ENCODE measurements at places on chromosomes 2 and 18.
A peak's percentile ranks its signal among the peaks of the same experiment; 100 is the strongest.

- DNase-seq: no peak
Observed at GRCh38 chr2:104406261-104406726, 447.6 kb upstream of the POU3F3 start.

DNA sequence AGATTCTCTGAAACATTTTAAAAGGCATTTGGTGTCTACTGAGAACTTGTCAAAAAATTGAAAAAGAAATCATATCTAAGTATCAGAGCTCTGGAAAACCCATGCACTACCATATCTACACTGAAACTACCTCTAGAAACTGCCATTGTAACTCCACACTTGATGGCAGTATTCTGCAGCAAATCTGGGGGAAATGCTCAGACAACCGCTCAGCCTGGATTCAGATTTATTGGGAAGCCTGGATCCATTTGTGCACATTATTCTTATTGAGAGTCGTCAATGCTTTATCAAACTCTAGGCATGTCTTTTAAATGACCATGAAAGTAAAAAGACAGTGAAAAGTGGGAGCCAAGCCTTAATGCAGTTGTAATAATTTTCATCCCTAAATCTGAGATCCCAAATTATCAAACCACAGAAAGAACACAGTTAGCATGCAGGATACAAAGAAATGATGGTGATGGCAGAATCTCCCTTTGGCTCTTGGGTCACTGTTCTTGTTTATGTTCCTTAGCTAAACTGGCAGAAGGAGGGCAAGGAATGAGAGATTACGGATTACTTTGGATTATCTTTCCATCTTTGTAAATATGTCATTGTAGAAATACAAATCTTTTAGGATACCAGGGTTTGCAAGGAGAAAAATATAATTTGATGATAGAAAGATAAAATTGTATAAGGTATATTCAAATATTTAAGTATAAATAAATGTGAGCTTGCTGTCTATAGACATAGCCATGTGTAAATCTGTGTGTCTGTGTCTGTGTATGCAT lies 512.1 kb upstream of the SYT4 start:
- peak; percentile 21 for DNase-seq

GRCh38 chr2:26974352-26974751 lies 3.9 kb downstream of the MAPRE3 start:
- no peak for DNase-seq

DNA sequence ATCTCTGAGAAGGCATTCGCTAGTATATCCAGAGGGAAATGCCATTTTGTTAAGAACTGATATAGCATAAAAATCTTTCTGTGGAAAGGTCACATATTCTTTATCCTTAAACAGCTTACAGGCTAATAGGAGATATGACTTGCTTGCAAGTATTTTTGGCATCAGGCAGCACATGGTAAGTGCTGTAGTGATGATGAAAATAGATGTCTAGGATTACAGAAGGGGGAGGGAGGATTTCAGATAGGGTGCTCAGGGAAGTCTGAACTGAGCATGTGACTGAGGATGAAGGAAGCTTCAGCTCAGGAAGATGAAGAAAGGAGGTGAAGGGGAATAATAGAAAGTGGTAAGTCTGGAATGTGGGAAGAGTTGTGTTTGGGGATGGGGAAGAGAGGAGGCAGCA lies 158.5 kb upstream of the NOSTRIN start:
- DNase-seq: peak; percentile 84

DNA sequence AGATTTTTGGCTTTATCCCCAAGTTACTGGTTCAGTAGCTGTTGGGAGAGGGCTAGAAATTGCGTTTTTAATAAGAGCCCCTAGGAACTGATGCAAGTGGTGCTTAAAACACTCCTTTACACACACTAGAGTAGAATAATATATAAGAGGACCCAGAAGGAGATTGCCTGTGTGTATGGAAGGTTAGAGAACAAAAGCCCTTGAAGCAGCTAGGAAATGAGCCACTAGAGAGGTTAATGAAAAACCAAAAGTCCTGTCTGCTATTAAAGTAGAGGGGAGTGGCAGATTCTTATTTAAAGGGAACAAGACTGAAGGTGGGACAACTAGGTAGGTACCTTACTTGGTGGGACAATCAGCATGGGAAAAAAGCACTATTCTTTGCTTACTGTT lies 14.4 kb upstream of the SLC39A10 start:
- DNase-seq: no peak

- peak; percentile 15 for DNase-seq
Observed at GRCh38 chr2:56483081-56483480, 299.3 kb downstream of the CCDC85A start.

GRCh38 chr2:85445316-85446295 lies 27.1 kb downstream of the SH2D6 start:
- peak; percentile 58 for DNase-seq

DNA sequence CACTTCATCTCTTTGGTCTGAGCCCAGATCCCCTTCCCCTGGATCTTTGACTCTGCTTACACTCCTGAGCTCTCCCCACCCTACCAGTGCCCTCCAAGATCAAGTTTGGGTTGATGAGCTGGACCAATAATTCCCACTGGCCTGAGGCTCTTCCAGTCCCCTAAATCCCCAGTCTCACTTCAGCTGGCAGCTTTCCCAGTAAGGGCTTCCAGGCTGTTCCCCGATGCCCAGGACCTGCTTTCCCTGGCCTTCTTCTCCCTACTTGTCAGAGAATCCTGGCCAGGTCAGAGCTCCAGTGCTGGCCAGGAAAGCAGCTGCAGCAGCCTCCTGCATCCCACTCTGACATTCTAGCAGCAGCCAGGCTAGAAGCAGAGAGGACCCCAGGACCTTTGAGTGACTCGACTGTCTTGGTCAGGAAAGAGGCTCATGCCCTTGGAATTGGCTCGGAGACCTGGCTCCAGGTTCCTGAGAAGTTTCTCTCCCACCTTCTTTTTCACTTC lies 3.5 kb downstream of the WNT6 start:
- no peak for DNase-seq

- DNase-seq: peak; percentile 92
Observed at GRCh38 chr2:120771111-120771780, 35.6 kb downstream of the GLI2 start.

DNA sequence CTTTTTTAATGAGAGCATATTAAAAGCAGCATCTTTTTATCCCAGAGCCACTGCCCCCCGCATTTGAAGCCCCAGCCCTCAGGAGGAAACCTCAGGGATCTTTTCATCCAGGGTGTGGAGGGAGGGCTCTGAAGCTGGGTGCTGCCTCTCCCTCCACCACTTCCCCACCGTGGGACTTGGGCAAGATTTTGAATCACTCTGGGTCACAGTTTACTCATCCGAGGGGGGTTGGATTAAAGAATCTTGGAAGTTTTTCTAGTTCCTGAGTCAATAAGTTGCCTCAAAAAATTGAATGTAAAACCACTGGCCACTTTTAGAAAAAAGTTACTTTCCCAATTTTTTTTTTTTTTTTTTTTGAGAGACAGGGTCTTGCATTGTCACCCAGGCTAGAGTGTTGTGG lies 62.0 kb upstream of the ANKRD44 start:
- DNase-seq: no peak

- peak; percentile 80 for DNase-seq
Observed at GRCh38 chr2:216632952-216633615, at the start of gene IGFBP2. TSS of gene IGFBP2 (plus strand) at chr2:216633420. CDS start at chr2:216633524, 104 bp downstream.

- no peak for DNase-seq
Observed at GRCh38 chr2:12424809-12425208, 291.9 kb upstream of the TRIB2 start.

- DNase-seq: no peak
Observed at GRCh38 chr2:402721-403120, 114.8 kb upstream of the ALKAL2 start.

DNA sequence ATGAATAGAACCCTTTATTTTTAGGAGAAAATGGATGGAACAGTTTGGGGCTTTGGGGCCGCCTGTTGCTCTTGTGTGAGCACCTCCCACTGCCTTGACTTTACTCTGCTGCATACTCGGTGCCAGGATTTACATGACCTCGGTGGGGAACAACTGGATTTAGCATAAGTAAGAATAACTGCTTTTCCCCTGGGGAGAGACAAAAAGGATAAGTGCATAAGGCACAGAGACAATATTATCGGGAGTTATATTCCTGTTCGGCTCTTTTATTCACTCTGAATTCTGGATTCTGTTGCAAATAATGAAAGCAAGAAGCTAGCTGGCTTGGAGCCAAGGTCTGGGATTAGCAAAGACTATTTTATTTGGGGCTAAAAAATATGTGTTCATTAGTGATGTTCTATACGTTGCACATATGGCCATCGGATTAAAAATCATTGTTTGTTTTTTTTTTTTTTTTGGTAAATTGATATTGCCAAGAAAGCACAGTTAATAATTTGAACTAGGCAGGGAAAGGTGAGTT lies 69.8 kb downstream of the CYBRD1 start:
- peak; percentile 9 for DNase-seq

- no peak for DNase-seq
Observed at GRCh38 chr2:148184976-148185375, 164.1 kb downstream of the MBD5 start.

DNA sequence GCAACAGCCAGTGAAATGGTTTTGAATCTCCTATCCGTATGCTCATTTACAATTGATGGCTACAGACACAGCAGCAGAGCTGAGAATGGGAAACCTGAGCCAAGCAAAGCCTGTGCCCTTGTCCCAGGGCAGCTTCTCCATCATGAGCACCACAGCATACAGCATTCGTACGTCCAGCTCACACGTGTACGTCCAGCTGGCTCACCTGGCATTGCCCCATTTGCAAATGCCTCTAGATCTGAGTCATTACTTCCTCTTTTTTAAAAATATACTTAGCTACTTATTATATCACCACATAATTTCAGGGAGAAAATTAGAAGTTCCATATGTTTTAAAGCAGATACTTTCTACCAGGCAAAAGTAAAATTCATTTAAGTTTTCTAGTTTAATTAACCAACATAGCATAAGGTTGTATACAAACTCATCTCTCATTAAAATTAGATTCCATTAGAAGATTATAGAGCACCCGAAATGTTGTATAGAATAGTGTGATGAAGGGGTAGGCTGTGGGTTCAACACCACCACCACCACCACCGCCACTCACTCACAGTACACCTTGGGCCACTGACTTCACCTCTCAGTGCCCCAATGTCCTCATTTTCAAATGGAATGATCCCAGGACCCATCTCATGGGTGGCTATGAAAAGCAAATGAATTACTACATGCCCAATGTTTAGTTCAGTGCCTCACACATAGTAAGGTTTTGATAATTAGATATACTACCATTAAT lies 31.4 kb upstream of the TMEM177 start:
- peak; percentile 86 for DNase-seq

DNA sequence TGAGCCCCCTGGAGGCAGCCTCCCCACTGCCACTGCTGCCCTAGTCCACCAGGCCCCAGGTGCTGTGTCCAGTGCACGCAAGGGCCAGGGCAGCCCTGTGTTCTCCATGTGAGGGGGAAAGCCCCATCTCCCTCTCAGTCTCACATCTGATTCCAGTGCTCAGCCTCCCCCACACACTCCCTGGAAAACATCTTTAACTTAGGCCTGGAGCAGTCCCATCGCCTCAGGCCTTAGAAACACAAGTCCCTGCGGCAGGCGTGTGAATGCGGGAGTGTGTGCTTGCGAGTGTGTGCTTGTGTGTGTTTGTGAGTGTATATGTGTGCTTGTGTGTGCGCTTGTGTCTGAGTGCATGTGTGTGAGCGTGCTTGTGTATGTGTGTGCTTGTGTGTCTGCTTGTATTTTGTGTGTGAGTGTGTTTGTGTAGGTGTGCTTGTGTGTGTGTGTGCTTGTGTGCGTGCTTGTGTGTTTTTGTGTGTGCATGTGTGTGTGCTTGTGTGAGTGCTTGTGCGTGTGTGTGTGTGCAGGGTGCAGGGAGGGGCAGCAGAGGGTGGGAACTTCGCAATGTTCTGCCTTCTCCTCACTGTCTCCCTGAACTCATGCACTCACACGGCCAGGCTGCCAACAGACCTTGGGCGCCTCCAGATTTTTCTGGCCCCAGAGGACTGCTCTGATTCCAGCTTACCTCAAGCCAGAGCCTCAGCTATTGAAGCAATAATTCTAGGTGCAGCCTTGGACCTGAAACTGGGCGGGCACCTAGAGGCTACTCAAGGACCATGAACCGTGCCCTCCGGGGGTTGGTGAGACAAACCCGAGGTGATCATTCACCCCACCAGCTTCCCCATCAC lies 139.6 kb downstream of the CABLES1 start:
- DNase-seq: no peak

DNA sequence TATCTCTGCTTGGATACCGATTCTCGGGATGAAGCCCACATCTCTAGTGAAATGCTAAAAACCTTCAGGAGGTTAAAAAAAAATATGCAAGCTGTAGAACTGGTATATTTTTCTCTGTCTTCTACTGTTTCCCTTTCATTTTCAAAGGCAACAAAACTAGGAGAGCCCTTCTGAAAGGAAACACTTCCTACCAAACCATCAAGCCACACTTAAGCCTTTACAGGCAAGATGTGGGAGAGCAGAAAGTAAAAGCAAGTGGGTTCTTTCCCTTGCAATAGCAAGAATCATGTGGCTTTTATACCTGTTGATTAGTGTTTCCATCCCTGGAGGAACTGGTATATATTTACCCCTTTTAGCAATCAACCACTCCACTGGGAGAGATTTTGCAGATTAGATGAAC lies 147.9 kb upstream of the ACAA2 start:
- DNase-seq: no peak

- DNase-seq: no peak
Observed at GRCh38 chr2:82852787-82853186, 1606.3 kb downstream of the SUCLG1 start.

DNA sequence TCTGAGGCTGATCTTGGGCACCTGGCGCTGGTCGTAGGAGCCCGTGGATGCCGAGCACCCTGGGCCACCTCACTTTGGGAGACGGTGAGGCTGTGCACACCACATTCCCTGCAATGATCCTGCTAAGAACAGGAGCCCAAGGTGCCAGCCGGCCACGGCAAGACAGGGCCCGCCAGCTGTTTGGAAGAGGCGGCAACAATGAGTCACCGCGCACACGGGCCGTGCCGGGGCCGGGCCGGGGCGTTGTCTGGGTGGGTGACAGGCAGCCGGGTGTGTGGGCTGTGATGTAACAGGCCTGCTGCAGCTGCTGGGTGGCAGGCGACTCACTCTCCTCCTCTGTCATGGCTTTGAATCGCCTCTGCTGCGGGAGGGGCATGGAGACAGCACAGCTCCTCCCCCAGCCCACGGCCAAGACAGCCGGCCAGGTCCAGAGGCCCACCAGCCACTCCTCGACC lies 49.7 kb upstream of the ODC1 start:
- DNase-seq: peak; percentile 58
